Activated CD4-positive, alpha-beta T cell treated with anti-CD3 and anti-CD28 coated beads, Interleukin-2, amount 50 U/mL, for 24 hours (primary cell): ENCODE measurements at places on chromosomes 7 and 10.

GRCh38 chr10:115945701-115946445 is 327.1 kb downstream of the GFRA1 start:
- no peak for DNase-seq

DNA sequence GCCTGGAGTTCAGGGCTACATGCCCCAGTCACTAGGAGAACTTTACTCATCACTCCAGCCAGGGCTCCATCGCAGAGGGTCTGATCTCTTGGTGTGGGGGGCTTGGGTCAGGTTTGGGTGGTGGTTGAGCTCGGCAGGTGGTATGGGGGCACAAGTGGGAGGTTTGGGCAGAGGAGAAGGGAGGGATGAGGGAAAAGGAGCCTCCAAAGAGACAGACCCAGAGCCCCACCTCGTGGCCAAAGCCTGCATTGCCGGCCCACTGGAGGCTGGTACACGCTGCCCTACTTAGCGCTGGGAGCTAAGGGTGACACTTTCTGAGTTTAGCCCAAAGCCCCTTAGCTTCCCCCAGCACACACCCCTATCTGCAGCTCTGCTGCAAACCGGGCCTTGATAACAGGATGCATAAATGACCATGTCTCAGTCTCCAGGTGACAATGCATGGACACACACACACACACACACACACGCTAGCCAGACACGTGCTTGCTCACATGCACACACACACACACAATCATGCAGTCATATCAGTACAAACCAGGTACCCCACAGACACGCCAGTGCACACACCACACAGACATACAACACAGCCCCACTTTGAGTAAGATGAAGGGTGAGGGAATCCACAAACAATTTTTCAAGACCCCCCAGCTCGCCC is 14.7 kb downstream of the LZTS2 start:
- peak; percentile 48 for DNase-seq

DNA sequence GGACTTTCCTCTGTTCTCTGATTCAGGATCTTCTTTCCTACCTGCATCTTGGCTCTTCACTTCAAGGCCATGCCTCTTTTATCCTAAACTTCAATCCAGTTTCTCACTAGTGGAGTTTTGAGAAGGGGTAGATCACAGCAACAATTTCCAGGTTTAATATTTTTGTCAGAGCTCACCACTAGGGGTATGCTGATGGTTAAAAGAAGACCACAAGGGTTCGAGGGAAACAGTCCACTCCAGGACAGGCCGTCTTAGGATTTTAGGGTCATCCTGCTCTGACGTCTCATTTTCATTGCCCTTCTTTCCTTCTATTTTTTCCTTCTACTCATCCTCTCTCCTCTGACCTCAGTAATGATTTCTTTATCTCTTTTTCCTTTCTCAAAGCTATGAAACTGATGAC is 11.3 kb downstream of the STAG3 start:
- no peak for DNase-seq

DNA sequence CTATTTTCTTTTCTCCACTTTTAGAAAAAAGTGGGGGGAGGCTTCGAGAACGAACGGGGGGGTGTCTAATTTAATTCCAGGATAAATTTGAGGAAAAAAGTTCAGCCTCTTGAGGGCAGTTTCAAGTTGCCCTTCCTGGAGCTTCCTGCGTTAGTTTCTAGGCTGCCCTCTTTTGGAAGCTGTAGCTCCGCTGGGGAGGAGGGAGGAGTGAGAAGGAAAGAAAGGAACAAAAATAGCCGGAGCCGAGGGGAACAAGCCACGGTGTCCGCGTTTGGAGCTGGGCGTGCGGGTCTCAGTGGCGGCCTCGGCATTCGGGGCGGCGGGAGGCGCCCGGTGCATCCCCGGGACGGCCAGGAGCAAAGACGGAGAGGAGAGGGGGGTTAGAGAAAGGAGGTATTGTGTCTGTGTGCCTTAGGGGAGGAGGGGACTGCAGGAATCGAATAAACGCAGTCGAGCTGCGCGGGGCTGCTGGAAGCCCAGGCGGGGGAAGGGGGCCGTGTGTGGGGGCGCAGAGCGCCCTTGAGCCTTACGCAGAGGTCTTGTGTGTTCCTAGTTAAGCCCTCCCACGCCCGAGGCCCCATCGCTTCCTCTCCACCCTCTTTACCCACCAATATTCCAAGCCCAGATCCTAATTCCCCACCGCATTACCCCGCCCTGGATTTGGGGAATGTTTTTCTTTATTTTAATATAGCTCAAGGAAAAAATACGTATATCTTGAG is 2.0 kb upstream of the TNRC18 start:
- DNase-seq: no peak
